Activated T-helper 17 cell treated with anti-CD3 and anti-CD28 coated beads, Interleukin-2, amount 50 U/mL, for 72 hours (primary cell): ENCODE measurements at places on chromosomes 1 and 21.

GRCh38 chr1:219298571-219299148 lies 125.0 kb downstream of the LYPLAL1 start:
- ATAC-seq, result no peak

DNA sequence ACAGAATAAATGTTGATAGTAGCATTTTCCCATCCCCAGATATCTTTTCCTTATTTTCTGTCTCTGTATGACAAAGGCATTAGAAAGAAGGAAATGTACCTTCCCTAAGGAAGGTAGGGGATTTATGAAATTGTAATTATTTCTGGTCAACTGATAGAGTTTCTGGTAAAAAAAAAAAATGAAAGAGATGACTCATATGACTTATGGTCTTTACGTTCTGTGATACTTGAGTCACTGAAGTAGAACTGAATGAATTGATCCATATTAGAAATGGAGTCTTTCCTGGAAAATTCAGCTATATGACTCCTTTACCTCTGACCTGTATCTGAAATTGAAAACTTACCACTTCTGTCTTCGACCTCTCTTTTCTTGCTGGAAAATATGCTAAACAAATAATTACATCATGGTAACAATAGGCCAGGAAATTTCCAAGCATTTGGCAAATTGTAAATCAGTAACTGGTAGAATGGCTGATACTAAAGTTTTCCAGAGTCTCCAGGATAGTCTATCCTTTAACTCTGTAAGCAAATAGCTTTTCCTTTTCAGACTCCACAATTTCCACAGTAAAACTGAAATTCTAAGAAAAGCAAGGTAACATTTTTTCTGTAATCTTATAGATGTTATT lies 364.3 kb upstream of the PTBP2 start:
- ATAC-seq, result peak; percentile 24

- no peak for ATAC-seq
Measured at GRCh38 chr1:28170001-28170596, 6.4 kb downstream of the PTAFR start.

DNA sequence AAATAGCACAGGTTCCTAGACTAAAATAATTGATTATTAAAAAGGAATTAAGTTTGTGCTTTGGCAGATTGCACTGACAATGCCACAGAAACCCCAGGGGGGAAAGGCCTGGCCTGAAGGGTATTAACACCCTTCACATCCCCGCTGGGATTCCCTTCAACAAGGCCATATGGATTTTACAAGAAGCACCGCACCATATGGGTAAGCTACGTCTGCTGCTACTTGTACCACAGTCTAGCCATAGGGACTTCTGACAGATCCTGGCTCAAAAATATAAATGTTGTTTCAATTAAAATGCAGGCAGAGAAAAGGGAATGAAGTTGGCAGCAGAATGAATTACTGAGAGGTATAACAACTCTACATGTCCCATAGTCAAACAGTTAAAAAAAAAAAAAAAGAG lies 101.0 kb downstream of the DENND1B start:
- ATAC-seq, result no peak

DNA sequence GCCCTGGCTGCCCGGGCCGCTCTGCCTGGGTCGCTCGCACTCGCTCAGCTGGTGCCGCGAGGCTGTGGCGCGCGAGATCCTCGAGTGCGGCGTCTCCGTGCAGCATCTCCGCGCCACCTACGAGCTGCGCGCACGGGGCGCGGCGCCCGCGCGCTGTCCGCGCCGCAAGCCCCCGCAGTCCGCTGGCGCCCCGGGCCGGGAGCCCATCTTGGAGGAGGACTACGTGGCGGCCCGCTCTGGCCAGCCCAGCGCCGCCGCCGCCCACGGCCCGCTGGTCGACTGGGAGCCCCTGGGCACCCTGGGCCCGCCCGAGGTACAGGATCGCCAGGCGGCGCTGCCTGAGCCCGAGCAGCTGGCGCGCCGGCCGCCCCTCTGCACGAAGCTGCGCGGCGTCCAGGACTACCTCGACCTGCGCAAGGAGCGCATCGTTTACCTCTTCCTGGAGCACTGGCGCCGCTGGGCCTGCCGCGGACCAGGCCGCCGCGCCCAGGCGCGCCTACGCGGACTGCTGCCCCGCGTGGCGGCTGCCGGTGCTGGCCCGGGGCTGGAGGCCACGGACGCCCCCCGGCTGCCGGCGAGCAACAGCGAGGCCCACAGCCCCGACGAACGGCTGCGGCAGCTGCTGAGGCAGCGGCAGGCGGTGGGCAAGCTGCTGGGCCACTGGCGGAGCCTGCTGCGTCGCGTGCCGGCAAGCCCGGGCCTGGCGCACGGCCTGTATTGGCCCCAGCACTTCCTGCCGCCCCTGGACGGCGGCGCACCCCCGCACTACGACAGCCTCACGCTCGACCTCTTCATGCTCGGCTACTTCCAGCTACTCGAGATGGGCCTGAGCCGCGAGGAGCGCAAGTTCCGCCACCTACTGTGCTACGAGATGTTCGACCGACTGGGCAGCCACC lies 10.9 kb downstream of the TNFRSF25 start:
- peak; percentile 33 for ATAC-seq

DNA sequence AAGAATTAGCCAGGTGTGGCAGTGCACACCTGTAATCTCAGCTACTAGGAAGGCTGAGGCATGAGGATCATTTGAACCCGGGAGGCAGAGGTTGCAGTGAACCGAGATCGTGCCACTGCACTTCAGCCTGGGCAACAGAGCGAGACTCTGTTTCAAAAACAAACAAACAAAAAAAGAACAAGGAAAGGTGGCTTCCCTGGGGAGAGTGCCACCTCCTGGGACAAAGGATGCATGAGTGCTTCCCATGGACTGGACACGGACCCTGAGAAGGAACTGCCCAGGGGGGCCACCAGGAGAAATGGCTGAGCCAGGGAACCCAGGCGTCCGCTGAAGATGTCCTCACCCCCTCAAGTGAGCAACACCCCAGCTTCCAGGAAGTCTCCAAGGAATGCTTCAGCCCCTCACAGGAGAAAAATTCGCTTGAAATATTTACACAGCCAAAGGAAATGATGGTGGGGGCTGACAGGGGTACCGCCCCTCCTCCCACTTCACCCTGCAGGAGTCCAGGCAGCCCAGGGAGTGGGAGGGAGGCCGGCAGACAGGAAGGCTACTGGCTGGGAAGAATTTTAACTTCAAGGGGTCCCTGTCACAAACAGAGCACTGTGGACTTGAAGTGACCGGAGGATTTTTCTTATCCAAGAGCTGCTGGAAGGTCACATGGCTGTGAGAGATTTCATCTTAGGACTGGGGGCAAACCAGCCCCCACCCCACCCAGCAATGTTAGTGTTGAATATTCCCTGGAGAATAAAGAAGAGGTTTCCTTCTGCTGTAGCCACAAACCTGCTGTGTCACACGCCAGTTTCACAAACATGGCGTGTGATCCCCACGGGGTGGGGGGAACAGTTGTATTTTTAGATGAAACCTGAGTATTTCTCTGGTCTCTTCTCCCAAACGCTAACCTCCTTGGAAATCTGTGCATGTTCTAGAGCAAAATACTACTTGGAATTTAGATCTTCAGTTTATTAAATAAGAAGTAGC lies 90.8 kb upstream of the SLC25A33 start:
- ATAC-seq, result no peak

DNA sequence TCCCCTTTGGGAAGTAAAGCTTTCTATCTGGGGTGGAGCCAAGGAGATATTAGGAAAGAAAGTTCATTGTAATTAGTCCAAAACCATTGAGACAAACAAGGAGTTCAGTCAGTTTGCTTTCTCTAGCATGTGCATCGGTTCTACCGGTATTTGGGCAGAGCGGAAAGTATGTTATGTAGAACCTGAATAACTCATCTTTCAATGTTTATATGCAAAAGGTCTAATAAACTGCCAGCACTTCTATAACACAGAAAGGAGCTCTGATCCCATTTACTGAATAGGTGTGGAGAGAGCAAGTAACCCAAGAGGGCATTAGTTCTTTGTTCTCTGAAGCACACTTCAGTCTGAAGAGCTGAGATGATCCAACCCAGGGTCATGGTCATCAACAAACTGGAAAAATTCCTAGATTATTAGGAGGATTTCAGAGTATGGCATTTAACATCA lies 3.5 kb downstream of the TGFB2 start:
- ATAC-seq, result no peak

GRCh38 chr1:60461925-60462595 lies 388.5 kb upstream of the C1orf87 start:
- ATAC-seq, result no peak

DNA sequence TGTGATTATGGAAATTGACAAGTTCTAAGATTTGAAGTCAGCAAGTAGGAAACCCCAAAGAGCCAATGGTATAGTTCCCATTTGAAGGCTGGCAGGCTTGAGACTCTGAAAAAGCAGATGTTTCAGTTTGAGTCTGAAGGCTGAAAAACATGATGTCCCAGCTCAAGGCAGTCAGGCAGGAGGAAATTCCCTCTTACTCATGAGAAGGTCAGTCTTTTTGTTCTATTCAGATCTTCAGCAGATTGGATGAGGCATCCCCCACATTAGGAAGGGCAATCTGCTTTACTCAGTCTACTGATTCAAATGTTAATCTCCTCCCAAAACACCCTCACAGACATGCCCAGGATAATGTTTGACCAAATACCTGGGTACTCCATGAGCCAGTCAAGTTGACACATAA lies 372.5 kb upstream of the ST6GALNAC5 start:
- peak; percentile 92 for ATAC-seq

DNA sequence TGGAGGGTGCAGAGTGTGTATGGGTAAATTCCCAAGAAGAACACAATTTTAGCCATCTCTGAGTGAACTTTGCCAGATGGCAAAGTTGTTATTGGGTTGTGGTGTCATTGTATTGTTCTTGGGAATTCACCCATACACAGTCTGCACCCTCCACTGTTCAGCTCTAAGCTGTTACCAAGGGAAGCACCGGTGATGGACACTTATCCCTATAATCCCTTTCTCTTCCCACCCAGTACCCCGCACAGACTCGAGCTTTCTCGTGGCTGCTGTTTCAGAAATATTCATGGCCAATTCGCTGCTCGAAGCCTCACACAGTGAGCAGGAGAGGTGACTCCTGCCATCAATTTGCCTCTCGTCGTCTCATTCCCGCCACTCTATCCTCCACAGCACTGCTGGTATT lies 95.7 kb upstream of the PALMD start:
- ATAC-seq, result no peak

DNA sequence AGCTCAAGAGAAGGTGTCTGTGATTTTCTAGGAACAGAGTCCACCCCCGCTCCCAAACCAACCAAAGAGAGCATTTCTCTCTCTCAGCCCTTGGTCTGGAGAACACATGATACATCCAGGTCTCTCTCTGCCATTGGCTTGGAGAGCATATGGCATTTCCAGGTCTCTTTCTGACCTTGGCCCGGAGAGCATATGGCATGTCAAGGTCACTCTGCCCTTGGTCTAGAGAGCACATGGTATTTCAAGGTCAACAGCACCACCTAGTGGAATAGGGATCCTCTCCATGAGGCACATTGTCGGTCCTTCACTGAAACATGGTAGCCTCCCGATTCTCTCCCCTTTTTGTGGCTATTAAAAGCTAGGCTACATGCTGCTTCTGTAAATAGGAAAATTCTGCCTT lies 437.7 kb upstream of the OLFM3 start:
- ATAC-seq, result no peak

GRCh38 chr1:39275836-39276507 lies 71.5 kb downstream of the MACF1 start:
- ATAC-seq, result no peak

DNA sequence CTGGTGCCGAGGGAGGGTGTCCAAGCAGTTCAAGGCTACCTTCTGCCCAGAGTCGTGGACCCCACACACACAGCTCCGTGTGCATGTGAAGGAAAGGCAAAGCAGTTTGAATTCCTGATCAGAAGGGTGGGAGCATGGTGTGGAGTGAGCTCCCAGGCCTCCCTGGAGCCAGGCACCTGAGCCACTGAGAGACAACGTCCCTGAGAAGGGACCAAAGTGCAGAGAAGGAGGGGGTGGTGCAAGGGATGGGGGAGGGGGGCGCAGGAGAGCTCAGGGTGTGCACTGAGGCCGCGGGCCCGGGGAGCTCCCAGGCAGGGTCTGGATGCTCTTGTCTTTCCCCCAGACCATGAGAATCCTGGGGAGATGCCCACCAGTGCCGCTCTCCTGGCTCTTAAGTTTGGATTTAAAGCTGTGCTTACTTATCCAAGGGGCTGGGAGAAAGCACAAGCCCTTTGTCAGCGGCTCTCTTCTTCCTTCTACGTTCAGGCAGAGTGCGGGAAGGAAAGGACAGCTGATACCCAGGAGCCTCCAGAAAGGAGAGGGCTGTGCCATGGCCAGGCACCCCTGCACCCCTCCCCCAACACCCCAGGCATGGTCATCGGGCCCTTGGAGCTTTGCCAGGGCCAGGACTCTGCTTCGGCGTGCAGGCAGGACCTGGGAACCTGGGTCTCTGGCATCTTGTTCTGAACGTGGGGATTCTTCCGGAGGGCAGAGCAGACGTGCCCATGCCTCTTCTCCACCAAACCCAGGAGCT lies 24.1 kb downstream of the ACTA1 start:
- no peak for ATAC-seq

DNA sequence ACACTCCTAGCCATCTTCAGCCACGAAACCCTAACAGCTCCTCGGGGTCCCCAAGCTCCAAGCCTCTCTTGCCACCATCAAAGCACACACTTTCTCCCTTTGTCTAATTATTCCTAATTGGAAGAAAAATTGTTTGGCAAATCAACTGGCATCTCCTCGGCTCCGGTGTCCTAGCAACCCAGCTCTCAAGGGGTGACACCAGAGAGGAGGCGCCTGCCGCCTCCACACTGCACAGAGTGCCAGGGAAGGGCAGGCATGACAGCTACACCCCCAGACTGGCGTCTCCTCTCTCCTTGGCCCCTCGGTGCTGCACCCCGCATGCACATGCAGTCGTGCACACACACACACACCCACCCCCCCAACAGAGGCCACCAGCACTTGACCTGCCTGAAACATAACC lies 18.2 kb upstream of the GJB5 start:
- no peak for ATAC-seq

DNA sequence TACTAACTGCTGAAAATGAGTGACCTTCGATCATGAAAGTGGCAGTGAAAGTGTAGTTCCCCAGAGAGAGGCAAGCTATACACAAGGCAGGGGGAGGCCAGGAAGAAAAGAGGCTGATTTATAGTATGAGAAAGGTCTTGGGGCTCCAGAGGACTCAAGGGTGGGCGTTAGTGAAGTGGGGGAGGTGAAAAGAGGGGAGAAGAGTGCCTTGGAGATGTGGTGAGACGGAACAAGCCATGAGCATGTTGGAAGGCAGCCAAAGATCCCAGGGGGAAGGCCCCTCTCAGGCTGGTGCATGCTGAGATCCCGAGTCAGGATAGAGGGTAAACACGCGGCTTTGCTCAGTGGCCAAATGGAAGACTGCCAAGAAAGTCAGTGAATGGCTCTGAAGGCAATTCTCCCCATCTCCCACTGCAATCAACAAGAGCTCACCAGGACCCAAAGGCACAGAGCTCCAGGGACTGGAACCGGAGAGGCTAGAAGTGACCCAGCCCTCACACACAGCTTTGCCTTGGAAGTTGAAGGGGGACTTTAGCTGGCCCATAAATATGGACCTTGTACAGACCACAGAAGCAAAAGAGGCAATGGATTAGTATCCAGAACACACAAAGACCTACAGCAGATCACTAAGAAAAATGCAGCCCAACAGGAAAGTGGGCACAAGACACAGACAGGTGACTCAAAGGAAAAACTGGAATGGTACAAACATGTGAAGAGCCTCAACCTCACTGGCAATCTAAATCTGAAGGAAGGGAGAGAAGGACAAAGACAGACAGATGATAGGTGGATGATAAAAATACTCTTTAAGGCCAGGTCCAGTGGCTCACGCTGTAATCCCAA lies 49.6 kb downstream of the HSF2BP start:
- no peak for ATAC-seq

- ATAC-seq, result no peak
Measured at GRCh38 chr1:114173680-114174079, 20.0 kb upstream of the SYT6 start.

GRCh38 chr1:60935599-60936110 lies 146.7 kb upstream of the NFIA start:
- ATAC-seq, result no peak

GRCh38 chr1:170678027-170678600 lies 14.2 kb downstream of the PRRX1 start:
- no peak for ATAC-seq
